Stimulated activated CD8-positive, alpha-beta memory T cell treated with anti-CD3 and anti-CD28 coated beads, Interleukin-15, amount 100 ng/mL, for 24 hours (primary cell): ENCODE measurements at places on chromosomes 16 and 17.

GRCh38 chr16:85185303-85186100, 73.2 kb upstream of the CIBAR2 start:
- DNase-seq: no peak

DNA sequence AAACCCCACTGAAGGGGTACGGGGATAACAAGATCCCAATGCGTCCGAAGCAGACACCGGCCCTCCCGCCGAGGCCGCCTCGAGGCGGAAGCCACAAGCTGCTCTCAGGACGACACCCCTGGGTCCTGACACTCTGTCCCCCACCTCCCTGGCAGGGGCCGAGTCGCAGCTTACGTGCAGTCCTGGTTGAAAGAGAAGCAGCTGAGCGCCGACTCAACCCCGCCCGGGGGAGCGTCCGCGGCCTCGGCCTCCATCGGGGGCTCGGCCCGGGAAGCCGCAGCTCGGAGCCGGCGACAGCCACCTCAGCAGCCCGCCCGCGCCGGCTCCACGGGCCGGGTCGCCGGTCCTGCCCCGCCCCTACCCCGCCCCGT, at the start of gene WIPI1:
WIPI1 (minus strand) TSS at position 329 of the 371 bp plus-strand sequence; CDS start at position 254, 75 bp downstream.
- no peak for DNase-seq

GRCh38 chr17:4974115-4974670, 6.6 kb upstream of the SPAG7 start:
- no peak for DNase-seq

DNA sequence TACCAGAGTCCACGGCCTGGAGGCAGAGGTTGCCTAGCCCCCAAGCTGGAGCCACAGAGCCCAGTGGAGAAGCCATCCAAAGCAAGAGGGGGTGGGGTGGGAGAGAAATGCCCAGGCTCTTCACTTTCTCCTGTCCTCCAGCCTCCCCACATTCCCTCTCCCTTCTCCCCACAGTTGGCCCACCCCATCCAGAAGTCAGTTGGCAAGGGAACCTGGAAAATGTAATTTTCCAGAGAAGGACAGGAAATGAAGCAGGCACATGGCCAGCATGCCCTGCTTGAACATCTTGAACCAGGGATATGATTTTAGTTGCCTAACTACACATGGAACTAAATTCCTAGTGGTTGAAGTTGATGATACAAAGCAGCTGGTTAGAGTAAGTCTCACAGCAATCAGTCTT, 73.3 kb upstream of the IRX6 start:
- no peak for DNase-seq

DNA sequence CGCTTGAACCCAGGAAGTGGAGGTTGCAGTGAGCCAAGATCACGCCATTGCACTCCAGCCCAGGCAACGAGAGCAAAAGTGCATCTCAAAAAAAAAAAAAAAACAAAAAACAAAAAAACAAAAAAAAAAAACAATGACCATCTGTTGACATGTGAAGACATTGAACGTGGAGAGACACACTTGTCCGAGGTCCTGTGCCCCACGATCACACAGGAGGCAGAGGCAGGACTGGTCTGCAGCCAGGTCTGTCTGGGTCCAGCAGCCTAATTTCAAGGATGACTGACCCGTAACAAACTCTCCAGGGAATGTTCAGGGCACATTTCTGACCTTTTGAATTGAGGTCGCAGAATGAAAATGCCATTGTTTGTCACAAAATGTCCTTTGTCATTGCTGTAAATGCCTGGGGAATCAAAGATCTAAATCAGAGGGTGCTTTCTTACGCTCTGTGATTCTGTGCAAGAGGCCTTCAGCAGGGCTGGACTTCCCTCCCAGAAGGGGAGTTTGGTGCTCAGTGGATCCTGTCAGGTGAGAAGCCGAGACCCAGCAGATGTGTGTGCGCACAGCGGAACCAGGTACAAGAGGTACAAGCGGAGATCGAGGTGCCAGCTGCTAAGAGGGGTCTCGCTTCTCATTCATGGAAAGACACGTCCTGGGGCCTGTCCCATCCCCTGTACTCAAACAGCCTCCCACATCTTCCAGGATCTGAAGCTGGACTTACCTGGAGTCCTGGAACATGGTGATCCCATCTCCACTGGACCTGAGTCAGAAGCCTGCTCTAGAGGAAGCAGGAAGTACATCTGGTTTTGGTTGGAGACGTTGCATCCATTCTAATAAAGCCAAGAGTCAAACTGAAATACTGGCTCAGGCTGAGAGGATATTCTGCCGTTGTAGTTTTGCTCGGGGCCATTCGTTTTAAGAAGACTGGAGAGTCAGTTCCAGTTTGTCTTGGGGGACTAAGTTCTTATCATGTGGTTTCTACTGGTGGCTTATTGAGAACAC, 95.8 kb downstream of the IRF8 start:
- no peak for DNase-seq

DNA sequence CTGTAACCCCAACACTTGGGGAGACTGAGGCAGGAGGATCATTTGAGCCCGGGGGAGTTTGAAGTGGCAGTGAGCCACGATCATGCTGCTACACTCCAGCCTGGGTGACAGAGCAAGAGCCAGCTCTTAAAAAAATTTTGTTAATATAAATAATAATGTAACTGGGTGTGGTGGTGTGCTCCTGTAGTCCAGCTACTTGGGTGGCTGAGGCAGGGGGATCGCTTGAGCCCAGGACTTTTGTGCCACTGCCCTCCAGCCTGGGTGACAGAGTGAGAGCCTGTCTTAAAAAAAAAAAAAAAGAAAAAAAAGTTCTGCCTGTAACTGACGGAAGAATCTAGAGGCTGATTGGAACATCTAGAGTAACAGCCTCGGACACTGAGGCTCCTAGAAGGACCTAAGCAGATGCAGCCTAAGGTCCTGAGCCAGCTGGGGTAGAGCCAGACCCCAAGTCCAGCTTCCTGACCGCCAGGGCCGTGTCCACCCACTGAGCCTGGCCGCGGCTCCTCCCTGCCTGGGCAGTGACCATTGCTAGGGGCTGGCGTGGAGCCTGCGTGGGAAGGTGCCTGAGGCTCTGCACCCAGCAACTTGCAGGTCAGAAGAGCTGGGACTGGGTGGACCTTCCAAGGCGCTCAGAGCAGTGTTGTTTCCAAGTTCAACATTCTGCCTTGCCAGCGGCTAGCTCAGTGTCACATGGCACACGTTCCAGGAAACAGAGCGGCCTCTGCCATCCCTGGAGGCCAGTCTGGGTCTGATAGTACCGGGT, 209.4 kb upstream of the CIBAR2 start:
- no peak for DNase-seq

DNA sequence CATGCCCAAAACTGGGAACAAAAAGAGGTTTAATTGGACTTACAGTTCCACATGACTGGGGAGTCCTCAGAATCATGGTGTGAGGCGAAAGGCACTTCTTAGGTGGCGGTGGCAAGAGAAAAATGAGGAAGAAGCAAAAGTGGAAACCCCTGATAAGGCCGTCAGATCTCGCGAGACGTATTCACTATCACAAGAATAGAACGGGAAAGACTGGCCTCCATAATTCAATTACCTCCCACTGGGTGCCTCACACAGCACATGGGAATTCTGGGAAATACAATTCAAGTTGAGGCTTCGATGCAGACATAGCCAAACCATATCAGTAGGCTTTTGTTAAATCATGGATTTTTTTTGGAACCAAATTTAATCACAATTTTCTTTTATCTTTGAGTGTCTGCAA, 24.4 kb downstream of the RBL2 start:
- no peak for DNase-seq

DNA sequence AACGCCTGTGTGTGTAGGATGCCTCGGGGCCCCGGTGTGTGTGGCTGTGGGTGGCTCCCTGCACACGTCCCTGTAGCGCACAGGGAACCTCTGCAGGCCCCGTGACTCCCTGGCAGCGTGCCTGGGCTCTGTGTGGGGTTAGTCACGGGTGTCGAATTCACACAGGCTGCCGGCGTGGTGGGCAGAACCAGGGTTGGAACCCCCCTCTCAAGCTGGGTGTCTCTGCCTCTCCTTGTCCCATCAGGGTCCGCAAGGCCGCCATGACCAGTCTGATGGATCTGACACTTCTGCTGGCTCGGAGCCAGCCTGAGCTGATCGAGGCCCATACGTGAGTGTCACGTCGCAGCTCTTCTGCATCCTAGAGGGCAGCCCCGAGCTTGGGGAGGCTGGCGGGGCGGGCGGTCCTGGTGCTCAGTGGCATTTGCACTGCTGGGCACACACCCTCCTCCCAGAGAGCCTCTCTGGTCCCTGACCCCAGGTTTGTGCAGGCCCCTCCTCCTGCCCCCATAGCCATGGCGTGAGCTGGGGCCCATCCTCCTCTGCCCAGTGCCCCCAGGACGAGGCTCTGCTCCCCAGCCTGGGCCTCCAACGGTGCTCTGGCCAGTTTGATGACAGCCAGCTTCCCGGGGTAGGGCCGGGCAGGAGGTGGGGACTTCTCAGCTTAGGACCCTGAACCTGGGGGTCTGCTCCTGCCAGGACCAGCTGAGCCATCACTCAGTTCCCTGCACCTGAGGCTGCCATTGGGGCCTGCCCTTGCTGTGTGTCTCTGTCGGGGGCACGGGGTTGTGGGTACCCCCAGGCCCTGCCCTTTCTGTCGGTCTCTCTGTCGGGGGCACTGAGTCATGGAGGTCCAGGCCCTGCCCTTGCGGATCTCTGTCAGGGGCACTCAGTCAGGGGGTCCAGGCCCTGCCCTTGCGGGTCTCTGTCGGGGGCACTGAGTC, 88.1 kb upstream of the ZNF750 start:
- DNase-seq: no peak

- no peak for DNase-seq
Measured at GRCh38 chr16:80060470-80060869, 459.9 kb upstream of the MAF start.

GRCh38 chr17:39777534-39778365, 40.0 kb downstream of the GRB7 start:
- DNase-seq: no peak

- DNase-seq: no peak
Measured at GRCh38 chr17:41338961-41339485, 11.6 kb downstream of the KRT33A start.
